ENCODE measurements at places on chromosomes 11 and 22.
A peak's percentile ranks its signal among the peaks of the same experiment; 100 is the strongest.

DNA sequence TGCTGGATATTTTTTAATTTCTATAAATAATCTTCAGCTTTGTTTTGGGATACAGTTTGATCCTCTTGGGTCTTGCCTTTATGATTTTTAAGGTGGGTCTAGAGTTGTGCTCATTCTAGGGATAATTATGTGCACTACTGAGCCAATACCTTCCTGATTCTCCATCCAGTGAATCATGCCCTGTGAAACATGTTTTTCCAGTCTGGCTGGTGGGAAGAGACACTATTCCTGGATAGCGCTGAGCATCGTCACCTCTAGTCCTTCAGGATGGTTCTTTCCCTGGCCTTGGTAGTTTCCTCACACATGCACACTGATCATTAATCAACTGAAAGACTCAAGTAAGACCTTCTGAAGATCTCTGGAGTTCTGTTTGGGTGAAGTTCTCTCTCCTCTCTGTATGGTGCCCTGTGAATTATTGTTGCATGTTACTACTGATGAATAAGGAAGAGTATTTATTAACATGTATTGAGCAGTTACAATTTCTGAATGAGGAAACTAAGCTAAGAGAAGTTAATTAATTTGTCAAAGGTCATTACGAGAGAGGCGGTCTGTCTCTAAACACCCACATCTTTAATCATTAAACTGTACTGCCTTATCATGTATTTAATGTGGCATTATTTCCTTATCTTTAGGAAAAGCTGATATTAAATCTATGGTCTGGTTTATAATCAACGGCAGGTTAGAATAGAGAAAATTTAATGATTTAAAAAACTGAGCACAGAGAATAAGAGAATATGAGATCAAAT, 39.1 kb upstream of the LIPT2 start:
- DNase-seq, result no peak

- DNase-seq, result no peak
These were observed 1.6 kb downstream of the TCP11L1 start for GRCh38 chr11:33040862-33041453.

GRCh38 chr11:19474954-19475721, 234.4 kb upstream of the E2F8 start:
- DNase-seq, result no peak

GRCh38 chr22:44407987-44408828, 89.8 kb downstream of the RTL6 start:
- no peak for DNase-seq

DNA sequence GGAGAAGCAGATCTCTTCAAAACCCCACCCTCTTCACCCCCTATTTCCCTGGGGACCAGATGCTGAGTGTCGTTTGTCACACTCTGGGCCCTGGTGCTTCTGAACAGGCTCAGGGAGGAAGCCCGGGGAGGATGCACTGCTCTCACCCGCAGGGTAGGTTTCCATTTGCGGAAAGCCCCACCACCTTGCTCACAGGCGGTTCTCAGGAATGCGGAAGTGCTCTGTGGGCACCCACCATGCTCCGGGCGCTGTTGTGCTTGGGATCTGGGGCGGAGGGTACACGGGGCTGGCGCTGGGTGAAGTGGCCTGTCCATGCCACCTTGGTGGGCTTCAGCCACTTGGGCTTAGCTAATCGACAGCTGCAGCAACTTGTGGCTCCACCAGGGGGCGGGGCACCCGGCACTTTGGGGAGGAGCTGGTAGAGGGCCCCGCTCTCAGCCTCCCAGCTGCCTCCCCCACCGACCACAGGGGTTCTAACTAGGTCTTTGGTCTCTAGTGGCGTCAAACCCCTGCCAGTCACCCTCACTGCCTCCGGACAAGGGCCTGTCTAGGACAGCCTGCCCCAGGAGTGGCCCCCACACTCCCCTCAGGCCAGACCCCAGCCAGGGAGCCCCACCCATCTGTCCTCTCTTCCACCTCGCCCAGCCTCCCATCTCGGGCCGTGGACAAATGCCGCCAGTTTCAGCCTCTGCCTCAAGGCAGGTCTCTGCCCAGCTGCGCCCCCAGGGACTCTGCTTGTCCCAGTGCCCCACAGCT, 7.4 kb downstream of the NDUFV1 start:
- DNase-seq, result peak; percentile 90

- DNase-seq, result no peak
These were observed 22.8 kb upstream of the P2RY6 start for GRCh38 chr11:73249304-73249703.

Measured in KBM-7 (cell line).